Stimulated activated CD4-positive, alpha-beta T cell treated with anti-CD3 and anti-CD28 coated beads, Interleukin-4, amount 100 ng/mL, for 1 hour (primary cell): ENCODE measurements at places on chromosomes 4 and X.

DNA sequence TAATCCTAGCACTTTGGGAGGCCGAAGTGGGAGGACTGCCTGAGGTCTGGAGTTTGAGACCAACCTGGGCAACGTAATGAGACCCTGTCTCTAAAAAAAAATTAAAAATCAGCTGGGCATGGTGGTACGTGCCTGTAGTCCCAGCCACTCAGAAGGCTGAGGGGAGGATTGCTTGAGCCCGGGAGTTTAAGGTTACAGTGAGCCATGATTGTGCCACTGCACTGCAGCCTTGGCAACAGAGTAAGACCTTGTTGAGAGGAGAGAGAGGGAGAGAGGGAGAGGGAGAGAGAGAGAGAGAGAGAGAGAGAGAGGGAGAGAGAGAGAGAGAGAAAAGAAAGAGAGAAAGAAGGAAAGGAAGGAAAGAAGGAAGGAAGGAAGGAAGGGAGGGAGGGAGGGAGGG lies 144.9 kb downstream of the RASL11B start:
- no peak for DNase-seq

DNA sequence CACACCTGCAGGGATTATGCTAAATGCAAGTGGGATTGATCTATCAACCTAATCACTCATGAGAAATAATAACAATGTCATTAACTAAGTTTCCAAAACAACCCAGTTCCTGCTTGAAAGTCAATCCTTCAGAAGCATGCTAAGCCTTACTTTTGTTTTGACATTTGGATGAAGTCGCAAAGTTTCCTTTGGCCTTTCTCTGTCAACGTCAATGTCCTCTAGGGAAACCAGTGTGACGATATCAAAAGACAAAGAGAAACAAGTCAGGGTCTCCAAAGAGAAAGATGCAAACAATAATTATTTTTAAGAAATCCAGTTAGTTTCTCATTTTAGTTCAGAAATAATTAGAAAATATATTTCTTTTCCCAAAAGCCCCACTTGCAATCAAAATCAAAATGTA lies 86.7 kb upstream of the SRD5A3 start:
- DNase-seq = no peak

GRCh38 chr4:172822331-172822730 lies 346.3 kb upstream of the GALNT7 start:
- DNase-seq = no peak

DNA sequence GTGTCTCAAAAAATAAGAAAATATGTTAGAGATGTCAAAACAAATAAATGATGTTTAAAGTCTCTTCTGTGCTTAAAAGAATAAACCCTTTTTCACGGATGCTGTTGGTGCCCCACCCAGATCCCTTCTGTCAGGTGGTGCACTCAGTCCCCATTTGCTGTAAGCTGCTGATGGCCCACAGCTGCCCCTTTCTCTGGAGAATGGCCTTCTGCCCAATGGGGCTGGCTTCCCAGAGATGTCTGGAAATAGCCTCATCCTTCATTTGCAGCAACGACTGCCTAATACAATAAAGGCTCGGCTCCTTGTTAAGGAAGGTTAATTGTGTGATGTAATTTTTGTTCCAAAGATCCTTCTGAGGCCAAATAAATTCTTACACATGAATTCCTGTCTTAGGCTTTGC lies 31.8 kb downstream of the ETNPPL start:
- no peak for DNase-seq

DNA sequence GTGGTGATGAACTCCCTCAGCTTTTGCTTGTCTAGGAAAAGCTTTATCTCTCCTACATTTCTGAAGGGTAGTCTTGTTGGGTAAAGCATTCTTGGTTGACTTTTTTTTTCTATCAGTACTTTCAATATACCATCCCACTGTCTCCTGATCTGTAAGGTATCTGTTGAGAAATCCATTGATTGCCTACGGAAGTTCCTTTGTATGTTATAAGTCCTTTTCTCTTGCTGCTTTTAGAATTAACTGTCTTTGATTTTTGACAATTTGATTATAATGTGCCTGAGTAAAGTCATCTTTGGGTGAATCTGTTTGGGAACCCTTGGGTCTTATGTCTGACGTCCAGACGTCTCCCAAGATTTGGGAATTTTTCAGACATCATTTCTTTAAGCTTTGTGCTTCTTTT lies 30.8 kb downstream of the SCLT1 start:
- no peak for DNase-seq

DNA sequence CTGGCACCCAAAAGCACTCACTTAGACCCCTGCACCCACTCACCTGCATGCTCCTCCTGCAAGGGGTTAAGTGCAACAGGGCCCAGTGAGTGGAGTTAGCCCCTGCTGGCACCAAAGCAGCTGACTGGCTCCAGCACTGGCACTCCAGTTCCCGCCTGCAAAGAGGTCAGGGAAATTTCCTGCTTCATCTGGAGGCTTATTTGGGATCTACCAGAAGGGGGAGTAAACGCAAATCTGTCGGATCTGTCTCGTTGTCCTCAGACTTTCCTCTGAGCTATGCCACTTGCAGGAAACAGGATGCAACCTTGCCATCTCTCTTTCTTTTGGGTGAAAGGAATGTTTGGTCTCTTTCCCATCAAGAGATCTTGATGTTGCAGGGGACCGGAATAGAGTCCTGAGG lies 435.6 kb downstream of the PCDH10 start:
- no peak for DNase-seq

GRCh38 chr4:116880625-116881024 lies 204.8 kb downstream of the TRAM1L1 start:
- DNase-seq = no peak

- peak; percentile 85 for DNase-seq
Observed at GRCh38 chrX:48597353-48598264, at the start of gene WDR13. Gene WDR13, plus strand, starts transcription at chrX:48597492. Its CDS starts 505 bp downstream, at chrX:48597997.

DNA sequence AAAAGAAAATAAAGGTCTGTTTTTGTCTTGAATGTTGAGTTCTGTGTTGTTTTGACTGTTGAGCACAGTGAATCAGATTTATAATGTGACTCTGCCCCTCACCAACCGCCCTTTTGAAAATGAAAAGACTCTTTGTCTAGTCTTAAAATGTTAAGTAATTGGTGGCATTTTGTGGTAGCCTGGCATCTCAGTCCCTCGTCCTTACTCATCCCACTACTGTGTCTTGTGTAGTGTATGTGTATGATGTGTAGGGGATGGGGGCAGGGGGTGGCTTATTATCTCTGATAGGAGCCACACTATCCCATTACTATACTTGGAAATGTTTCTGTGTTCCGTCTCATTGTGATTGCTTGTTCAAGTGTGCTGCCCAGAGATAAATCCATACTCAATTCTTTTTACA lies 12.2 kb downstream of the KLHL34 start:
- no peak for DNase-seq

- no peak for DNase-seq
Observed at GRCh38 chr4:8221476-8221875, 22.4 kb downstream of the SH3TC1 start.

GRCh38 chr4:122633211-122633610 lies 12.3 kb upstream of the IL21 start:
- no peak for DNase-seq

DNA sequence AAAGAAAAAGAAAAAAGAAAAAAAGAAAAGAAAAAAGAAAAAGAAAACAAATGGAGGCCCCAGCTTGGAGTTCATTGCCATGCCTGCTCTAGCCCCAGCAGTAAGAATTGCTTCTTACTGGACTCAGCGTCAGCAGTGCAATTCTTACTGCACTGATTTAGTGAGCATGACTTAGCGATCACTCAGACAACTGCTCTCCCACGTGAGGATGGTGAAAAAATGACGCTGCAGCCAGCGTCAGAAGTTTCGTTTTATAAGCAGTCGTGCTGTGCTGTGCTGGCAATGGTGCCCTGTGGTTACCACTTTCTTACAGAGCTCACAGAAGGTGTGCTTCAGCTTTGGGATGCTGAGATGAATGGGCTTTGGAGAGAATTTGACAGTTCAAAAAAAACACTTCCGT lies 68.3 kb upstream of the DDX3X start:
- peak; percentile 44 for DNase-seq

DNA sequence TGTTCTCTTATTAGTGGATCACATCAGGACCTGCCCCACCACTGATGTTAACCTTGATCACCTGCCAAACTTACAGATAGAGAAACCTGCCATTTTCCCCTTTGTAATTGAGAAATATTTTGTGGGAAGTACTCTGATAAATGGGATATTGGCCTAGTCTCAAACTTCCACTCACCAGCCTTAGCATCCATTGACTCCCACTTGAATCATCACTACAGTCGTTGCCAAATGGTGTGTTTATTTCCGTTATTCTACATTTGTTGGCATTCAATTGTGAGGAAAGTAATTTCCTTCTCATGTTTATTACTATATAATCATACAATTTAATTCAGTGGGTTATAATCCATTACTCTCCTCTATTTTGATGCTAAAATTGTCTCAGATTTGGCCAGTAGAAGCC lies 156.4 kb upstream of the CXCL13 start:
- no peak for DNase-seq
